Urinary bladder (tissue), 4 donors: ENCODE measurements at places on chromosomes 11 and 22. TPM values are rescaled to one million over a fixed set of nuclear protein-coding genes. Genes with fewer than 3 reads are reported as not detected.

The CRY2 gene
- 31.0 TPM for total RNA-seq

- no peak for DNase-seq
Measured at GRCh38 chr22:24376586-24376985, 50.8 kb upstream of the ADORA2A start.

DNA sequence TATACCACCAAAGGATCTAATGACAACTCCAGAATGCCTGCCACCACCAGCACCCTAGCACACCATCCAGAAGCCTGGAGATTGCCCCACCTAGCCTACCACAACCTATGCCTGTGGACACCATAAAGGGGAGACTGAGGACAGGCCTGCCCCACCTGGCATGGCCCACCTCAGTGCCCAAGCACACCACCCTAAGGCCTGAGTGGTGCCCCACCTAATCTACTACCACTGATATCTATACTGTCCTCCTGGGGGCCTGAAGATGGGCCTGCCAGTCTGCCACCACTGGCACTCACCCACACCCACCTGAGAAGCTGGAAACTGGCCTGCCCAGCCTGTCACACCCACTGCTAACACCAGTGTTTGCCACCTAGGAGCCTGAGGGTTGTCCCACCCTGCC is 31.8 kb downstream of the SAA4 start:
- DNase-seq: no peak

DNA sequence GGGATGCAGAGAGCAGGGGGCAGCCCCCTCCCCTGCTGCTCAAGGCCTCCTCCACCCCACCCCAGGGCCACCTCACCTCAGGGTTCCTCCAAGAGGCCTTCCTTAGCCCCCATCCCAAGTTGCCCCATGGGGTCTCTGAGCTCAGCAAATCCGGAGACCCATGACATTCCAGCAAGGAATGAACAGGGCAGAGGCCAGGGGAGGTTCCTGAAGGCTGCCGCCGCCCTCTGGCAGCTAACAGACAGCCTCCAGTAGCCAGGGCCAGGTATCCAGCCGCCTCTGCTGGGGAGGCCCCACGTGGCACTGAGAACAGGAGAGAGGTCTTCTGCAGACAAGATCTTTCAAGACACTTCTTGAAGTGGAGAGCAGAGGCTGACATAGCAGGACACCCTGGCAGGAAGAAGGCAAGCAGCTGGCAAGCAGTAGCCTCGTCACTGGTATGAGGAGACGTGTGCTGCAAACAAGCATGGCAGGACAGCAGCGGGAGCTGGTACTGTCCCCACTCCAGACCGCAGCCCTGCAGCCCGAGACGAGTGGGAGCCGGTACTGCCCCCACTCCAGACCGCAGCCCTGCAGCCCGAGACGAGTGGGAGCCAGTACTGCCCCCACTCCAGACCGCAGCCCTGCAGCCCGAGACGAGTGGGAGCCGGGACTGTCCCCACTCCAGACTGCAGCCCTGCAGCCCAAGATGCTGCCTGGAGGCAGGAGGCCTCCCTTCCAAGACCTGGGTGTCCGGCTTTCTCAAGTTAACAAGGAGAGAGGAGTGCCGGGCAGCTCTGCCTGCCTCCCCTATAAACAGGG is 190.6 kb downstream of the IGLL1 start:
- no peak for DNase-seq

- no peak for DNase-seq
Measured at GRCh38 chr11:8593935-8594909, at the start of gene STK33. Gene STK33 (minus strand): TSS chr11:8594228. CDS start chr11:8474905, 119,323 bp downstream.
